ENCODE measurements at places on chromosomes 13 and 19. TPM values are rescaled to one million over a fixed set of nuclear protein-coding genes. Genes with fewer than 3 reads are reported as not detected.

KLK5 gene
- not detected for total RNA-seq

ZNF563 gene
- 3.1 TPM for total RNA-seq

PSG7 gene
- total RNA-seq, result 0.10 TPM

TEX29 gene
- total RNA-seq, result 0.21 TPM

ATXN8OS gene
- total RNA-seq, result not detected

PSG11 gene
- not detected for total RNA-seq

SLC10A2 gene
- not detected for total RNA-seq

MYH14 gene
- not detected for total RNA-seq

SOX21 gene
- not detected for total RNA-seq

SBK2 gene
- total RNA-seq, result not detected

TMEM259 gene
- total RNA-seq, result 83.0 TPM

PDE4C gene
- total RNA-seq, result not detected

ZNF837 gene
- total RNA-seq, result 0.84 TPM
